ENCODE measurements at places on chromosomes 16 and 17. TPM values are rescaled to one million over a fixed set of nuclear protein-coding genes. Genes with fewer than 3 reads are reported as not detected.

The ZNF830 gene
- total RNA-seq = 12.0 TPM

The CTRL gene
- 1.1 TPM for total RNA-seq

The KCNH4 gene
- 0.06 TPM for total RNA-seq

DNA sequence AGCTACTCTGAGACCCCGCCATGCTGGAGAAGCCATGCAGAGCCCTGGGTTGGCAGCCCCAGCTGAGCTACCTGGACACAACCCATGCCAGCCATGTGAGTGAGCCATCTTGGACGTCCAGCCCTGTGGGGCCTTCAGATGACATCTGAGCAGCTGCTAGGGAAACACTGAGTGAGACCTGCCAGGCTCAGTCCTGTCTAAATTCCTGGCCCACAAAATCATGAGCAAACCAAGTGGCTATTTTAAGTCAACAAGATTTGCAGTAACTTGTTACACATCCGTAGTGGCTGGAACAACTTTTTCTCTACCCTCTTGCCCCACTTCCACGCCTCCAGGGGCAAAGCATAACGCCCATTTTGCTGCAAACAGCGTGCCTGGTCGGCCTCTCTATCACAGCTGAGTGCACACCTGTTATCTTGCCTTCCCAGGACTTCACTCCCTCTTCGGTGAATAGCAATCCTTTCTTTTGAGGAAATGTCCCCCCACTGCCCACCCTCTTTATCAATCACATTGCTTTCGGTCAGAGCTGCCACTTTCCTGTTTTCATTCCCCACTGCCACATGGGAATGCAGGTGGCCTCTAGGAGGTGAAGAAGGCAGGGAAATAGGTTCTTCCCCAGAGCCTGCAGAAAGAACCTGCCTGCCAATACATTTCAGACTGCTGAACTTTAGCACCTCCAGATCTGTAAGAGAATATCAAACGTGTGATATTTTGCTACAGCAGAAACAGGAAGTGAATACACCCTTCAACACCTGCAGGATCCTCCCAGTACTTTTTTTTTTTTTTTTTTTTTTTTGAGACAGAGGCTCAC is 7.4 kb upstream of the SCIMP start:
- DNase-seq = no peak

GRCh38 chr16:80029761-80030481 is 429.4 kb upstream of the MAF start:
- DNase-seq = no peak

DNA sequence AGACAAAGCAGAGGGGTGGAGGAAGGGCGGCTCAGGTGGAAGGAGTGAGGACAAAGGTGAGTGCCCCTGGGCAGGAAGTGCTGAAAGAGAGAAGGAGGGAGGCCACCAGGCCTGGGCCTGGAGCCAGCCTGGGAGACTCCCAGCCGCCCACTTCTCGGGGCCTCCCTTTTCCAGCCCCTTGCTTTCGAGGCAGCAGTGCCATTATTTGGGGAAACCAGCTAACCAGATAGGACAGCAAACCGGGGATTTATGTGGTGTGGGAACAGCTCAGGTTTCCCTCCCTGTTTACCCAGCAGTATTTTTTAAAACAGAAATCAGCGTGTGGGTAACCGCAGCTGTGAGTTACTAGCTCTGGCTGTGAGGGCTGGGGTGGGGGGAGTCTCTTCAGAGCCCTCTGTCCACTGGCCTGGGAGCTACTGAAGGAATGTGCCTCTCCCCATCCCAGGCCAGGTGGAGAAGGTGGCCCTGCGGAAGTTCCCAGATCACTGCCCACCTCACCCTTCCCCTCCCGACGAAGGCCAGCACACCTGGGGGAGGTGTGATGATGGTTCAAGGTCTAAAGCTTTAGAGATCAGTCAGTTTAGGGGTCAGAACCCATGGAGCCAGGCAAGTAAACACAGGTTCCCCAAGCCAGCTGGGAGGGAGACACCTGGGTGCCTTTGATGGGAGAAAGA is 8.4 kb upstream of the MEOX1 start:
- no peak for DNase-seq

DNA sequence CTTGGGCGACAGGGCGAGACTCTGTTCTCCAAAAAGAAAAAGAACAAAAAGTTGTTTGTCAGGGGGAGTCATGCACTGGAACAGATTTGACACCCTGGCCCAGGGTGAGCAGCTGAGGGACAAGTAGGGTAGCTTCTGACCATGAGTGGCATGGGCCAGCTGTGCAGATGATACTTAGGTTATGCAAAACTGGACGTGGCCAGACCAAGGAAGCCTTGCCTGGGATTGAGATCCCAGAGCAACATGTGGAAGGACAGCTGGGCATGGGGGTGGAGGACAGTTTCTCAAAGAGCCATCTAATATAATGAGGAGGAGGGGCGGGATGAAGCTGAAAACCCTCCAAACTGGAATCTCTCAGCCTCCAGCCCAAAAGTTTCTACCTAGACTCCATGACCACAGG is 19.6 kb upstream of the SLC35B1 start:
- no peak for DNase-seq

GRCh38 chr16:85284141-85284817 is 172.0 kb upstream of the CIBAR2 start:
- DNase-seq = no peak

GRCh38 chr17:73360961-73361761 is 49.4 kb upstream of the CDC42EP4 start:
- DNase-seq = no peak

Measured in mucosa of gallbladder (tissue), 1 donor.